CD4-positive, alpha-beta T cell (primary cell): ENCODE measurements at places on chromosomes 2 and 18. TPM values are rescaled to one million over a fixed set of nuclear protein-coding genes. Genes with fewer than 3 reads are reported as not detected.

Gene SP100
- total RNA-seq = 242 TPM

DNA sequence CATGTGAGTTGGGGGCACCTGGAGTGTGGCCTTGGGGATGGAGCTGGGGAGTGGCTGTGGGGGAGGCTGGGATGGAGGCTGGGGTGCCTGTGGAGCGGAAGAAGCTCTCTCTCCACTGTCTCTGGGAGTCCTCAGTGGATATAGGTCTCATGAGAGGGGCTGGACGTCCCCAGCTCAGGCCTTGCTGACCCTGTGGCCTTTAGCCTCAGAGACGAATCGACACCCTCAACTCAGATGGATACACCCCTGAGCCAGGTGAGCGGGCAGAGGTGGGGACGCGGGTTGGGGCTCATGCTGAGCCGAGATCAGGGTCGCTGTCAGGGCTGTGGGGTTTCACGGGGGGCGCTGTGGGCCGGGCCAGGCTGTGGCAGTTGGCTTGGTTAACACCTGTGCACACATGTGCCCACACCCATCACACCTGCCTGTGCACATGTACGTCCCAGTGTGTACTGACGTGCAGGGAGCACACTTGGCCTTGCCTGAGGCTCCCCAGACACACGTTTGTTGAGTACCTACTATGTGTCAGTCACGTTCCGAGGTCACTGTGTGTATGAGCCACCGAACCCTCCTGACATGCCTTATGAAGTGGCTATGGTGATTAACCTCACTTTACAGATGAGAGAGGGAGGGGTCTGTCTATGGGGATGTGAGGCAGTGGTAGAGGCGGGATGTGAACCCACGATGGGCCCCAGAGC lies 20.1 kb downstream of the ZAP70 start:
- DNase-seq = no peak

DNA sequence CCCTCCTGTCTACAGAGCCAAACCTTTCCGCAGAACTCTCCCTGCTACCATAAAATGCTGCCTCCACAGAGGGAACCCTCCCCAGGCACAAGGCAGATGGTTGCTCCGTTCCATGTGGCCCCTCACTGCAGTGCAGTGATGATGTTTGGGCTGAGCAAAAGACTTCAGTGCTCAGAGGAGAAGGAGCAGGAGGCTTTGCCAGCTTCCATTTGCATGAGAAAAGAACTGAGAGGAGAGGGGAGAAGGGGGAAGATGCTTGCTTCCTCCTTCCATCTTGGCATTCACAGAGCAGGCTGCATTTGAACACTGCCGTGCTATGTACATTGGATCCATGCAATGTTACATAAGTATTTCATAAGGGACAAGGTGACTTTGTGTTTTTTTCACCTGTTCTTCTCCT lies 46.6 kb upstream of the TMEM200C start:
- DNase-seq = no peak

- DNase-seq = peak; percentile 12
These were observed 52.6 kb downstream of the SLC4A5 start for GRCh38 chr2:74290466-74291217.

- no peak for DNase-seq
These were observed 88.2 kb downstream of the SCG2 start for GRCh38 chr2:223513771-223514455.

Gene CYP27C1
- total RNA-seq = not detected

Gene SPP2
- not detected for total RNA-seq

DNA sequence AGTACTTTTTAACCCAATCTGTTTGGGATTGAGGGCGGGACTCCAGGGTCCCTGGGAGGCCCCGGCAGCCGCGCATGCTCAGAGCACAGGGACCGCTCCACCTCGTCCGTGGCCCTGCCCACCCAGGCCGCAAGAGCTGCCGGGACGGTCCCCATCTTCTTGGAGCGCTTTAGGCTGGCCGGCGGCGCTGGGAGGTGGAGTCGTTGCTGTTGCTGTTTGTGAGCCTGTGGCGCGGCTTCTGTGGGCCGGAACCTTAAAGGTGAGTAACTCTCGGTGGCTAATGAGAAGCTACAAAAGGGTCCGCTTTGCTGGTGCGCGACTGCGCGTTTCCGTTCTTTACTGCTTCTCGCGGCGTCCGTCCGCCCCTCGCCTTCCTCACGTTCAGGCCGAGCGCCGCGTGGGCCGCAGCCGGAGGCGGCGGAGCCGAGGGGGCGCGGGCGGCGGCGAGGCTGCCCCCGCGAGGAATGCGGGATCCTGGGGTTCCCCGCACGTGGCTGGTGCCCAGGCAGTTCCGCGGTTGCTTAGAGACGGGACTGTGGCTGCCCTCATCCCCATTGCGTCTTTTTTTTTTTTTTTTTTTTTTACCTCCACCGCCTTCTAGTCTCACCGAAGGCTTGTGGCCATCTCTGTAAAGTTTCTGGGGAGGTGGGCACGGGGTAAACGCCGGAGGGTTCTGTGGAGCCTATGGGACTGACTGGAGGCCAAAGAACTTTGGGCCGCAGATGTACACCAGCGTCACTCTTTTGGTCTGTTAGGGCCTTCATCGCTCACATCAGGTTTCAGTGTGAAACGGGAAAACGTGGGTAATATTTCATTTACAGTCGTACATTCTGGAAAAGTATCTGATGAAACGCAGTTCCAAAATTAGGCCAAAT lies at the start of gene SSB:
Gene SSB (plus strand): TSS at position 154 of the 875 bp plus-strand sequence. CDS start 2,090 bp downstream, outside the sequence.
- peak; percentile 92 for DNase-seq

Gene SFXN5
- 5.1 TPM for total RNA-seq

DNA sequence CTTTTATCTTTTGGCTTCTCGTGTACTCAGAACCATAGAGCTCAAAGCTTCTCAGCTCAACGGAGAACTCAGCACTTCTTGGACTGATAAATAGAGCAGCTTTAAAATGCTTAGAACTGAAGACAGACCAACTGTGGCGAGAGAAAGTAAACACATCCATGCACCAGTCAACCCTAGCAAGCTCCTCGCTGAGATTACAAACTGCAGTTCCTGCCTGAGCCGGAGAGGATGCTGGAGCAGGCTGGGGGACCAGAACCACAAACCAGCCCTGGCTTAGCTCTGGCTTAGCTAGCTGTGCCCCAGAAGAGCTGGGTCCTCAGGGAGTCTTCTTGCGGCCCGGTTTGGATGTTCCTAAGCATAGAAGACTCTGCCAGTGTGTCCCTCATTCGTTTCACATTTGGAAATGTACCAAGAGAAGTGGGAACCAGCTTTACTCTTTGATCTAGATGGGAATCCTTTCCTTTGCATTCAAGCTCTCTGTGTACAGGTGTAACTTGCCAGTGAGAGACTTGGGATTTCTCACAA lies 5.6 kb downstream of the PAX8 start:
- peak; percentile 24 for DNase-seq

- DNase-seq = no peak
These were observed 28.0 kb upstream of the SCYGR1 start for GRCh38 chr2:227415538-227416424.

GRCh38 chr2:221554769-221555493 lies 17.2 kb downstream of the EPHA4 start:
- DNase-seq = no peak

DNA sequence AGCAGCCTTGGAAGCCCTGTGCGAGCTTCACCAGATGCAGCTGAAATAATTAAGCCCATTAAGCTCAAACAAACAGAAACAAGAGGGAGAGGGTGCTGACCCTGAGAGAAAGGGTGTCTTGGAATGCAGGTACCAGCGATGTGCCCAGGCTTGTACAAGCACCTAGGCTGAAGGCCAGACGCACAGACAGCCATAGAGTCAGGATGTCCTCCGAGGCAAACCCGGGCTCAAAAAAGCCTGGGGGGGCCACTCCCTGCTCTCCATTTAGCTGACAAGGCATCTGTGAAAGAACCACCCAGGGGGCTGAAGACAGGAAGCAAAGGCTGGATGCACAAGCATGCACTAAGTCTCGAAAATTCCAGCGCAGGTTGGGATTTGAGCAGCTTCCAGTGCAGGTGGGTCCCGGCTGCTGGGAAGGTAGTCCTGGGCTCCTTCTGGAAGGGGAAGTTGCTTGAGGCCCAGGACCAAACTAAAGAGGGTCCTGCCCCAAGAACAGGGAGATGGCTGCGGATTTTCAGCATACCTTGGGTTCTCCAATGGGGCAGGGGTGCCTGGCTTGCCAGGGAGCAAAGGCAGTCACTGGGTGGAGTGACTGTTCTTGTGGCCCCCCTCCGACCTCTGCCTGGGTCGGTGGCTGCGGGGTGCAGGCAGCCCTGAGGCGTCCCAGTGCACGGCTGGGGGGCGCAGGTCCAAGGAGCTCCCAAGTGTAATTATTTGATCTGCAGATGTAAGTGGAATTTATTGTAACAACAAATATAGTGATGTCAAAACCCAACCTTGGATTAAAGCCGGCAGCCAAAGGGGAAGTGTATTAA lies 5.9 kb downstream of the GBX2 start:
- no peak for DNase-seq

GRCh38 chr18:52289392-52289791 lies 50.6 kb upstream of the DCC start:
- no peak for DNase-seq

DNA sequence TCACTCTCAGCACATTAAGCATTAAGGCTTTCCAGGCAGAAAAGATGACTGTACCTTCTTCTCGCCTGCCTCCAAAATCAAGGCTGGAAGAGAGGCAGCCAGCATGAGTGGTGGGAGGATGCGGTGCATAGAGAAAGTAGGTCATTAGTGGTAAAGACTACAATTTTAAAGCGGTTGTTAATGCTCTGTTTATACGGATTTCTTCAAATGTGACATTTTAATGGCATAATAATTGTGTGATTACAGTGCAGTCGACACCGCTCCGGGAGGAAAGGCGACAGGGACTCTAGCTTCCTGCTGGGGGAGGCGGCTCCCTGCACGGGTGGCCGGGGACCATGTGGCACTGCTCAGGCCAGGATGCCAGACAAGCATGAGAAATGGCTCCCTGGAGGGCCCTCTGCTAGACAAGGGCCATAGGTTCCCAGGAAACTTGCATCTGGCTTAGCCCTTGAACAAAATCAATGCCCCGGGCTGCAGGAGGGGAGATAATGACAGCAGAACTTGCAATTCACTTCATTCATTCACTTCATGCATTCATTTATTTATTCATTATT lies 129.6 kb downstream of the GALNT14 start:
- DNase-seq = no peak

DNA sequence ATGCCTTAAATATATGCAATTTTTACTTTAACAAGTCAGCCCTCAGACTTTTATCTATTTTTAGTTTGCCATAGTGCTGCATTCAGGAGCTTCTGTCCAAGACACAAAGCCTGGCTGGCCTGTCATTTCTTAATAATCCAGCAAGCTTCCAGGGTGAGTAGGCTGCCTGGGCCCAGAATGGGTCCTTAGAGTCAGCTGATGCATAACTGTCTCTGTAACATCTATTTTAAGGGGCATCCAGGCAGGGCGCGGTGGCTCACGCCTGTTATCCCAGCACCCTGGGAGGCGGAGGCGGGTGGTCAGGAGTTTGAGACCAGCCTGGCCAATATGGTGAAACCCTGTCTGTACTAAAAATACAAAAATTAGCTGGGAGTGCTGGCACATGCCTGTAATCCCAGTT lies 11.8 kb upstream of the GNLY start:
- no peak for DNase-seq

Gene ERBB4
- total RNA-seq = not detected

- DNase-seq = no peak
These were observed 11.8 kb downstream of the GPR148 start for GRCh38 chr2:130740671-130741070.

DNA sequence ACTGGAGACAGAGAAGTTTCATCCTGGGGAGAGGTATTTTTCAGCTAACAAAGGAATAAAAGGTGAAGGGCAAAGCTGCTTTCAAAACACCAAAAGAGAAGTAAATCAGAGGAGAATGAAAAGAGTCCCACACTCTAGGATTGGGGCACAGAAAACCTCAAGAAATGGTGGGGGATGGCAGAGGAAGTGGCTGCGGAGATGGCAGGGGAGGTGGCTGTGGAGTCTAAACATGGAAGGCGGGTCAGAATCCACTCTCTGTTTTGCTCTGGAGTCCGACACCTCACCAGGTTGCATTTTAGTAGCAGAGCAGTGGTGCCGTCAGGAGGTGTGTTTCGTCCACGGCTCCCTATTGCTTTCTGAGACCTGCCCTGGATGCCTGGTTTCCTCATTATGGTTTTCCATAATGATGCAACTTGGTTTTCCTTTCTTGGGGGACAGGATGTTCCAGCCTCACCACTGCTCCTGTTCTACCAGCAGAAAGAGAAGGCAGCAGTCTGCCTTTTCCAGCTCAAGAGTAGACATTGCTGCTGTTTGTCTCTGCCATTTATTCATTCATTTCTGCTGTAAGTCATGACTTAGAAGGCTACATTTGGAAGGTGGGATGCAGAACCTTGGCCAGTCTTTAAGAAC lies 188.7 kb downstream of the ANKRD44 start:
- no peak for DNase-seq

GRCh38 chr2:24874035-24874434 lies 46.0 kb downstream of the ADCY3 start:
- DNase-seq = no peak

DNA sequence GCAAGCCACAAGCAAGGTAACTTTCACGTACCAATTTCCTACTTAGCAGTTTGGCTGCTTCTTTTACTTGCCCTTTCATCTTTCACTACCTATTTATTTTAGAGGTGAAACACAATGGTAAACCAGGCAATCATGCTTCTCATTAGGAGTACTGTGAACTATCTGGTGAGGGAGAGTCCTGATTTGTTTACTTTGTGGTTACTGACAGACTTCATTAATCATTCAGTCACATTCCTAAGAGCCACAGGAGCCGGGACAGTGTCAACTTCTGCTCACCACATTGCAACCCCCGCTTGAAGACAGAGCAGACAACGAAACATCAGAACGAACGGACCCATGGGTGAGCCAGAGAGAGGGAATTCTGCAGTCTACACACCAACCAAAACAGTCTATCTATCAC lies 28.8 kb downstream of the TUBB6 start:
- no peak for DNase-seq

GRCh38 chr2:9214873-9215272 lies 8.3 kb downstream of the ASAP2 start:
- DNase-seq = no peak

Gene DNAJC5G
- total RNA-seq = not detected

DNA sequence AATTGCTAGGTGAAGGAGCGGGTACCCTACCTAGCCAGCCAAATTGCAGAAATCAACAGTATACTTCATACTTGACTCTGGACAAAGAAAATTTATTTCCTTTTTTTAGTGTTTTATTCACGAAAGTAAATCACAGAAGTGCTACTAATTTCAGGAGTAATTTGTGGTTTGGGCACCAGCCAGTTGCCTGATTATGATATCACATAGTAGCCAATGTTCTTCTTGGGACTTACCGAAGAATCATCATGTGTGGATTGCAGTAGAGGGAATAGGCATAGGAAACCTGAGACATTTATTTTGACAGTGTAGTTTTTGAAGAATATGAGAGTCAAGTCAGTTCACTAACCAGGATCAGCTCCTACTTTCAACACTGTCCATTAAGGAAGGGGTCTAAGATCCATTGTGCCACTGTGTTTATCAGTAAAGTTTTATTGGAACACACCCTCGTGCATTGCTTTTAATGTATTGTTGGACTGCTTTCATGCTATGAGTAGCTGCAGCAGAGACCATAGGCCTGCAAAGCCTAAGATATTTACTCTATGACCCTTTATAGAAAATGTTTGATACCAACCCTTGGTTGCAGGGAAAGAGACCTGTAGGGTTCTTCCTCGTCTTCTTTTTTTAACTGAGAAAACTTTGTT lies 32.1 kb downstream of the TNFRSF11A start:
- DNase-seq = no peak

Gene GAL3ST2
- 1.5 TPM for total RNA-seq
